Tibial artery (tissue), 4 donors: ENCODE measurements at places on chromosomes 16 and 17.

- peak; percentile 91 for DNase-seq
Observed at GRCh38 chr17:76141212-76142038, at the start of gene FOXJ1. Gene FOXJ1 (minus strand): TSS chr17:76141245. CDS start chr17:76140395, 850 bp downstream.

GRCh38 chr17:82239926-82240505 is 11.2 kb downstream of the SLC16A3 start:
- no peak for DNase-seq

- DNase-seq = no peak
Observed at GRCh38 chr17:36008998-36009665, 7.8 kb upstream of the CCL15 start.

DNA sequence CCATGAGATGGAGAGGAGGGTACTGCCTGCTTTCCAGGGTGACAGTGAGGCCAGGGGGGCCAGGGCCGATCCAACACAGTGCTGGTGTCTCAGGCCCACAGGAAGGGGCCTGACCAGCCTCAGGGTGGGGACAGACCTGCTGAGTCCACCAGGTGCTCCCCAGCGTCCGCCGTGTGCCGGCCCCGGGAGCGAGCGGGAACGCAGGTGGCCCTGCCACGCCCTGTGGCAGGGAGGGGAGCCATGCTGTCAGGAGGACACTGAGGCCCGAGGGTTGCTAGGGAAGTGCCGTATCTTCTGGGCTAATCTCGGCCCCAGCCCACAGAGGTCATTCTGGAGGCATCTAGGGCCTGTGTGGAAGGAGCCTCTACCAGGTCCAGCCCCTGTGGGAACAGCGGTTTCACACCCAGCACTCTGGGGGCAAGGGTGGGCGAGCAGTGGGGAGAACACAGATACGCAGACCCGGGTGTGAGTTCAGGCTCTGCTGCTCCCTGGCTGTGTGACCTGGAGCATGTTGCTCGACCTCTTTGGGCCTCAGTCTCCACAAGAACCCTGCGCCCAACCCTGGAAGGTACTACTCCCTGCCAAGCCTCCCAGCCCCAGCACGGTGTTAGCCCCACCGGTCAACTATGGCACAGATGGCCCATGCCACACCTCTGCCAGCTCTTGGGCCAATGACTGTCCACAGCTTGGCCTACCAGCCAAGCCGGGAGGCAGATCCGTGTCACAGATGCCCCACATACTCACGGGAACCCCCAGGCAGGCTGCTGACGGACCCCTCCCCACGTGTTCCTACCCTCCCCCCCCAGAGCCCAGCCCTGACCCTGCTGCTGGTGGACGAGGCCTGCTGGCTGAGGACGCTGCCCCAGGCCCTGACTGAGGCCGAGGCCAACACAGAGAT is 43.9 kb upstream of the ZC3H18 start:
- no peak for DNase-seq
